ENCODE measurements at places on chromosomes 2 and 18.
A peak's percentile ranks its signal among the peaks of the same experiment; 100 is the strongest.

DNA sequence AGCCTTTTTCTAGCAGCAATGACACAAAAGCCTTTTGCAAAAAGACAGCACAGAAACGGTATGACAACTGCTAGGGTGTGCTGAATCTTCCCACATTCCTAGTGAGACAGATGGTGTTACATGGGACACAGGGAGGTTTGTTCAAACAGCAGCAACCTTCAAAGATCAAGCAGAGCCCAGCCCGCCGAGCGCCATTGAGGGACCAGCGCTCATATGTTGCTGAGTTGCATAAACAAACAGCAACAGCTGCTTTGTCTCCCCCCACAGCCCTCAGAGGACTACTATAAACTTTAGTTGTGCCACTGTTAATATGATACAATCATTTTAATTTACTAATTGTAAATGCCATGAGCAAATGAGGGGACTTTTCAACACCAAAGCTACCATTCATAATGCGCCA, 117.7 kb downstream of the ZEB2 start:
- DNase-seq = peak; percentile 37

DNA sequence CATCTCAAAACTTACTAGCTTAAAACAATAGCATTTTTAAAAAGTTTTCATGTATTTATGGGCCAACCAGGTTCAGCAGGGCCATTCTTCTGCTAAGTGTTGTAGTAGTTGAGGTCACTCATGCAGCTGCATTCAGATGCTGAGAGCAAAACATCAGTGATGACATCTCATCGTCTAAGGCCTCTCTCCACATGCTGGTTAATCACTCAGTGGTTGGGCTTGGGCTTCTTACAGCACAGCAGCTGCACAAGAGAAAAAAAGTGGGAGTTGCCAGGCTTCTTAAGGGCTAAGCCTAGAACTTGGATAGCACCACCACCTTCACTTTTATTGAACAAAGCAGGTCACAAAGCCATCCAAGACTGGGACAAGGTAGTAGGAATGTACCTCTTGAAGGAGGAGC, 190.3 kb downstream of the IRS1 start:
- DNase-seq = no peak

GRCh38 chr2:232053777-232054176, 92.3 kb downstream of the DIS3L2 start:
- no peak for DNase-seq

DNA sequence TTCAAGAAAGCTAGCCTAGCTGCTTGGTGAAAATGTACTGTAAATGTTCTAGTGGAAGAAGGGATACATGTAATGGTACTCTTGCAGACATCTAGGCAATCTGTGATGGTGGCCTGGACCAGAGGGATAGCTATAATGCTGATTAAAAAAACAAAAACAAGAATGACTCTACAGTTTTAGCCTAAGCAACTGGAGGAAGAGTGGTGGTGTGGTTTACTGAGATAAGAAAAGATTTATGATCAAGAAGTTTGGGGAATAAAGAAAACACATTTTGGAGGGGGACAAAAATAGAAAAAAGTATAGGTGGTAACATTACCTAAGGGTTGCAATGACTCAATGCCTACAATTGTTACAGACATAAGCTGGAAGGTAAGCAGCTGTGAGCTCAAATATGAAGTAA, 1080.7 kb upstream of the CELF4 start:
- no peak for DNase-seq

DNA sequence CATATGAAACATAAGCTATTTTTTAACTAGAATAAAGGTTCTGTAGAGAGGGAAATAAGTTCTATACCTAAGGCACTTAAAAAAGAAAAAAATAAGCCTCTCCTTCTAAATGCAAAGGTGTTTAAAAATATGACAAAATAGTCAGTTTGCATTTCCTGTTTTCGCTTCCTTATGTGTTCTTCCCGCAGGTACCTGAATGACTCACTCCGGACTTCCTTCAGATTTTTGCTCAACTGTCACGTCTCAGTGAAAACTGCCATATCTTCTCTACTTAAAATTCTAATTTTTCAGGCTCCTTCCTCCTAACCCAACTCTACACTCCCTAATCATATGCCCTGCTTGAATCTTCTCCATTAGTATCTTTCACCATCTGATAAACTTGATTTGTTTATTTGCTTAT, 1333.1 kb downstream of the LRP1B start:
- no peak for DNase-seq

DNA sequence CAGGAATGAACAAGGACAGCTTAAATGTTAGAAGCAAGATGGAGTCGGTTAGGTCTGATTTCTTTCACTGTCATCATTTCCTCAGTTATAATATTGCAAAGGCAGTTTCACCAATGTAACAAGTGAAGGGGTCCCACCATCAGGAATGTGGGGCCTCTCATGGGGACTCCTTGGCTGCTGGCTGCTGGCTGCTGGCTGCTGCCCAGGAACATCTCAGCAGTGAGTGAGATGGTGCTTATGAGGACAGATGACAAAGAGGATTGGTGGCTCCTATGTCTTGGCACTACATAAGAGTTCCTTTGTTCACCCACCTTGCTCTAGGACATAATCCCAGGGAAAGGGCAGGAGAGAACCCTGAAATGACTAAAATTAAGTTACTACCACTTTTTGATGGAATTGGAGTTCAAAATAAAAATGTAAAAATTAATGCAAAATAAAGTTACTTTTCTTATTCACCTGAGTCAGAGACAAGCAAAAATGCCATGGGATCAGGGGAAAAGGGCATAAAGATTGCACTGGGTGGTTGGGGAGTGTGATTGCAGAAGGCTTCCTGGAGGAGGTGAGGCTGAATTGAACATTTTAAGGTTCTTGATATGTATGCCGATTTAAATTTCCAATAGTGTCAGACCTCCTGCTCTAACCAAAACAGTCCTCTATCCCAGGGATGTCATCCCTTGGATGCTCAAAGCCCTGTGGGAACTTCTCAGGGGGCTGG, 23.4 kb downstream of the TMEM177 start:
- DNase-seq = no peak

DNA sequence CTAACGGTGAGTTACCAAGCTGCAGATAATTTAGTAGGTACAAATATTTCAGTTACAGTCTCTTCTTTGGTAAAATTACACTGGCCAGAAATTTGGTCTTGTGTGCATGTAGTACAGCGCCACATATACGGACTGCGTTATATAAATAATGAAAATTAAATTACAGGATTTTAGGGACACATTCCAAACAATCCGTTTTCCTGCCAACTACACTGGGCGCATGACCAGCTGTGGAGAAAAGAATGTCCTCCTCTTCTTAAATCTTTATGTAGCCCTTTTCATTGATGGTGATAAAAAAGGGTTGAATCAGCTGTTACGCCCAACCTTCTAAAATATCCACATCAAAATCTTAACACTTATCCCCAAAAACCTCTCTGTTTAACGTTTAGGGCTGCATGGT, 37.5 kb downstream of the TCF4 start:
- no peak for DNase-seq

- peak; percentile 42 for DNase-seq
Observed at GRCh38 chr2:30932870-30933269, 125.6 kb upstream of the CAPN13 start.

GRCh38 chr2:100894105-100894795, 74.3 kb downstream of the NPAS2 start:
- DNase-seq = no peak

DNA sequence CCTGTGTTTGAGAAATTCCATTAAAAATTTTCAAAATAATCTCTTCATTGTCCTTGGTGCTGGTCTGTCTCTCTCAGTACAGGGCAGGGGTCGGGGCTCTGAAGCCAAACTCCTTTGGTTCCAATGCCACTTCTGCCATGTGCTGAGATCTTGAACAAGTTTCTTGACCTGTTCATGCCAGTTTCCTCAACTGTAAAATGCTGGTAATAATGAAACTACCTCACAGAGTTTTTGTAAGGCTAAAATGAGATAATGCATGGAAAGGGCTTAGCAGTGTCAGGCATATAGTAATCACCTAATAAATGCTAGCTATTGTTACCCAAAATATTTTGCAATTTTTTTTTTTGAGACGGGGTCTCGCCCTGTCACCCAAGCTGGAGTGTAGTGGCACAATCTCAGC, 16.9 kb upstream of the MREG start:
- no peak for DNase-seq

DNA sequence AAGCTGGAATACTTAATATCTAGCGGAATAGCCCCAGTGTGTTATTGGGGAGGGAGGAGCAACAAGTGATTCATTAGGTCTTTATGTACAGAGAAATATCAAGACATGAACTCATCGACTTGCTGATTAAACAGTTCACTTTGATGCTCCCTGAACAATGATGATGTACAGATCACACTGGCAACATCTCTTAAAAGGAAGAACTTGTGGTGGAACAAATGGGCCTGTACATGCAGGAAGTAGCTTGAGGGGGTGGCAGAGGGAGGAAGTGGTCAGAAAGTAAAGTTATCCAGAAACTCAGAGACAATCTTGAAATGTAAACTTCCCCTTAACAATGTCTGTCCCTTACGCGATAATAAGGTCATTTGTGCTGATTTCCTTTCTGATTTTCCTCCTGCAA, 90.5 kb downstream of the NXPH2 start:
- no peak for DNase-seq

GRCh38 chr2:151906633-151906998, 78.4 kb upstream of the ARL5A start:
- no peak for DNase-seq

- DNase-seq = no peak
Observed at GRCh38 chr2:2586931-2587330, 255.9 kb upstream of the MYT1L start.

Data from posterior cingulate gyrus (tissue), 11 donors.